ENCODE measurements at places on chromosomes 6 and 20.

DNA sequence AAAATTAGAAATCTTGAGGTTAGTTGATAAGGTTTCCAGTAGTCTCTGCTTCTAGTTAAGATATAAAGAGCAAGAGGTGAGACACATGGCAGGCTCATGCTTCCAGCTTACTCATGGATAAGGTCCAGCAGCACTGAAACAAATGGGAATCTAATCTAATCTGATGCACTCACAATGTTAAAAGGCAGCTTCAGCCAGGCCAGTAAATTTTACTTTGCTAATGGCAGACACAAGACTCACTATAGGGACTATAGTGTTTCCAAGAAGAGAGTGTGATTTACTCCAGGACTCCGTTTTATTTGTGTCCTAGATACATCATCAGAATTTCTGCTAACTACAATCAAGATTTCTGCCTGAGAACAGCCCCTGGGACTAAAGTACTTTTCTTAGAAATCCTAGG, 324.8 kb downstream of the SMOC2 start:
- DNase-seq, result no peak

GRCh38 chr20:34074101-34074760, 37.8 kb downstream of the EIF2S2 start:
- no peak for DNase-seq

DNA sequence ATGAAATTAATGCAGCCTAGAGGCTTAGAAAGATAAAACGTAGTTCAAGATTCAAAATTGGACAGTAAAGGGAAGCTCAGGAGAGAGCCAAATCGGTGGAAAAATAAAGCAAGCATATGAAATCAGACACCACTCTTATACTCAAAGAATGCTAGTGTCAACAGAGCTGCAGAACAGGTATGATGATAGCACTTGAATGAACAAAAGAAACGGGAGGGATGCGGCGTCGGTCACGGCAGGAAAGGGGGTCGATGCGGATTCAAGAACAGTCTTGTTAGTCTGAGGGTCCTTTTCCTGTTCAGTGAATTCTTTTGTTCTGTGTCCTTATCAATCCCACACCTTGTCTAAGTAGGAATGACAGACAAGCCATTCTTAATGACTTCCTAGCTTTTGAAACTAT, 114.4 kb downstream of the FOXC1 start:
- no peak for DNase-seq

GRCh38 chr20:43334080-43334479, 123.6 kb upstream of the SRSF6 start:
- no peak for DNase-seq

- DNase-seq, result no peak
Observed at GRCh38 chr6:121201105-121201504, 133.2 kb downstream of the TBC1D32 start.

GRCh38 chr6:127869183-127869582, 31.7 kb downstream of the THEMIS start:
- no peak for DNase-seq

DNA sequence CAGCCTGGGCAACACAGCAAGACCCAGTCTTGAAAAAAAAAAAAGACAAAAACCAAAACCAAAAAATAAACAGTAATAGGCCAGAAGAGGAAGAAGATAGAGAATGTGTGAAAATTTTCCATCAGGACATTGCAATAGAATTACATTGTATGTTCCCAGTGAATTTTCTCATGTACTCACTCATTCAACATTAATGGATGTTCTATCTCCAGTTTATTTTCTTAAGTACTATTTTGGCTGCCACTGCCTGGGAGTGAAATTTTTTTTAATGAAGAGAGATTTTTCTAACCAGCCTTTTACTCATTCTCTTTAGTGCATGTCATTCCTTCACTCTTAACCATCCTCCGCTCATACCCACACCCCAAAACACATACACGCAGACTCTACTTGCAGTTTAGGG, 282.8 kb downstream of the ALDH8A1 start:
- DNase-seq, result no peak

- no peak for DNase-seq
Observed at GRCh38 chr6:34810936-34811632, 19.2 kb downstream of the BLTP3A start.

GRCh38 chr20:53739799-53740785, 146.5 kb upstream of the ZNF217 start:
- peak; percentile 58 for DNase-seq

GRCh38 chr20:32626859-32627636, 41.9 kb upstream of the NOL4L start:
- DNase-seq, result no peak

DNA sequence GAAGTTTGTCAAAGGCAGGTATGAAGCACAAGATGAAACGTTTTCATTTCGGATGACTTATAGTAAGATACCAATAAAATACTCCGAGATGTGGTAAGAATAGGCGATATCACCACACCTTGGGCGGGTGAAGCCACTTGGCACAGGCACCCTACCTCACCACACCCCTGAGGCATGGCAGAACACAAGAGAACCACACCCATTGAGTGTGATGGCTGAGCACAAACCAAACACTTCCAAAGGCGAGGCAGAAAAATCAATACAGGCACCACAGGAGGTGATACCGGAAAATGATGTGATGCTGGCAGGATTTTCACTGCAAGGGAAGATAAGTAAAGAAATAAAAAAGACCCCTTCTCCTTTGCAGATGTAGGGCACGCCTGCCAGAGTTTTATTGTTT, 332.9 kb upstream of the PRDM1 start:
- no peak for DNase-seq

GRCh38 chr20:31516166-31516565, 1.9 kb downstream of the HM13 start:
- no peak for DNase-seq

GRCh38 chr6:15431762-15432483, 186.1 kb downstream of the JARID2 start:
- no peak for DNase-seq

DNA sequence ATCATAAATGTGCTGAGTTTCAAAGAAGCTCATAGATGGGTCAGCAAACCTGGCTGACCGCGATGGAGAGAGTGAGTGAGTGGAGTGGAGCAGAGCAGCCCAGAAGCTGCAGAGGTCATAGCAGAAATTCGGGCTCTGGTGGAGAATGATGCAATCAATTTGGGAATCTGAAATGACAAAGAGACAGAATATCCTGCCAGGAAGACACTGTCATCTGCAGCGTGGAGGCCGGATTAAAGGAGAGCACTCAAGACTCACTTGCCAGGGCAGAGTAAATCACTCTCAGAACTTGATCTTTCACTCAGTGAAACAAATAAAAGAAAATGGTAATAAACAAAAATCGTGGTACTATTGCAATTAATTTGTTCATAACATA, 109.6 kb upstream of the RREB1 start:
- DNase-seq, result no peak

- no peak for DNase-seq
Observed at GRCh38 chr20:13002251-13002650, 6.5 kb upstream of the SPTLC3 start.

DNA sequence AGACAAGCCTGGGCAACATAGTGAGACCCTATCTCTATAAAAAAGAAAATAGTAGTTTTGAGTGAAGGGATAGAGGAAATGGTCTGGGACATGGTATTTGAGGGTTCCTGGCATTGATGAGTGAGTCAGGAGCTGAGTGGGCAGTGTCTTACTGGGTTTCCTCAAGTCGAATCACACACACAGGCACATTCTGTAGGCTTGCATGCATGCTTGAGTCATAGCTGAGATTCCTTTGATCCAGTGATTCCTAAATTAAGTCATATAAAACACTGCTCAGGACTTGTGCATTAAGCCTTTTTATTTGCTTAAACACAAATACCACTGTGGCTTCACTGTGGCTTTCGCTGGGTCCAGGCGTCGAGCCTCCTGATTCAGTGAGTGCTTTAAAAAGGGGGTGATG, 71.8 kb upstream of the TMEM181 start:
- DNase-seq, result no peak

- DNase-seq, result no peak
Observed at GRCh38 chr6:84086545-84087429, 53.2 kb downstream of the MRAP2 start.

DNA sequence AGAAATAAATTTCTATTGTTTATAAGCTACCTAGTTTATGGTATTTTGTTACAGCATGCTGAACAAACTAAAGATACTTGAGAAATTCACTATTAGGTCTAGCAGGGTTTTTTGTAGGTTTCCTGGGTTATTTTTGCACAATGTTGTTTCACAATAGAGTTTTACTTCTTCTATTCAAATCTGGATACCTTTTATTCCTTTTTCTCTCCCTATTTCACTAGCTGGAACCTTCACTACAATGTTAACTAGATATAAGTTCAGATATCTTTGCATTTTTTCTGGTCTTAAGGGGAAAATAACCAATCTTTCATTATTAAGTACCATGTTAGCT, 237.7 kb upstream of the CITED2 start:
- peak; percentile 8 for DNase-seq

DNA sequence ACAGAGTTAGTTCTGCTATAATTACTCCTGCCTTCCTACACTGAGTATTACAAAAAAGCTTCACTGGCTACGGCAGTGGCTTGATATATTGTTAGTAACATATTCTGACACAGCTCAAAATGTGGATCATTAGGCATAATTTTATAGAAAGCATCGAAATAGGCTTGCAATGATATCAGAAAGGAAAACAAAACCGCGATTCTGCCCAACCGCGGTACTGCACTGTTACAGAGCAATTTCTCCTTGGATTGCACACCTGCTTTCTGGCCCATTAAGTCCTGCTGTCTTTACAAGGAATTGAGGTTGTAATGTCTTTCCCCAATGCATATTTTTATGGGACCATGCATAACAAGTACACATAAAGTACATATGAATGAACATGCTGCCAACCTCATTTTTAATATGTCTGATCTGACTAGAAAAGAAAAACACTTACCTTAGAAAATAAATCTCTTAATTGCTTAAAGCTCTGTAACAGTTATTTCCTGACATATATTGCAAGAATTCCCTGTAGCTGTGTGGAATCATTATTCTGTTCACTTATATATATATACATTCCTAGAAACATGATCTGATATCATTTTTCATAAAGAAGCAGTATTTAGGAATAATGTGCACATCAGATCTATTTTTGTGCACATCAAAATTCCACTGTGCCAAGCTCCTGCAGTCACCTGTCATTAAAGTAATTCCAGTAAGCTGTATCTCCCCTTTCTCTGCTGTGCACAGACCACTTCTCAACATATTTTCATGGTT, 763.9 kb downstream of the HACE1 start:
- DNase-seq, result no peak

GRCh38 chr6:136593748-136594490, 43.7 kb upstream of the MAP7 start:
- peak; percentile 95 for DNase-seq

DNA sequence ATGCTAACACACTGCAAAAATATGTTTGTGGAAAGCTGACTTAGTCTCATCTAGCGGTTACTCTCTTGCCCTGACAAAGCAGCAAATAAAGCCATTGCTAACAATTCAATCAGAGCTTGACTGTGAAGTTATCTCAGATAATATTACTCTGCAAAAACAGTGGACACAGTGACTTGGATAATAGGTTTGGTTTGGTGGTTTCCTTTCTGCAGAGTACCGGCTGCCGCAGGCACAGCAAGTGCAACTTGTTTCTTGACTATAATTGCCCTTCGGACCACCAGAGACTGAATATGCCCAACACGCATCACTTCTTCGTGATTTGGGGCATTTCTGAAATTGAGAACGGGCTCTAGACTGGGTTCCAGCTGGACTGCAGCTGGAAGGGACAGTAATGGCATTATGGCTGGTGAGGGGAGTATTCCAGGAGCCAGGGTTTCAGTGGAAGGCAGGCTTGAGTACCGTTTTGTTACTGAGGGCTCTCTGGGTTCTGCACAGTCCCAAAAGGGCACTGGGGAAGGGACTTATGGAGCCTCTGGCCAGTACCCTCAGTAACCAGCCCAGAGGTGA, 40.0 kb downstream of the DSTN start:
- DNase-seq, result no peak

DNA sequence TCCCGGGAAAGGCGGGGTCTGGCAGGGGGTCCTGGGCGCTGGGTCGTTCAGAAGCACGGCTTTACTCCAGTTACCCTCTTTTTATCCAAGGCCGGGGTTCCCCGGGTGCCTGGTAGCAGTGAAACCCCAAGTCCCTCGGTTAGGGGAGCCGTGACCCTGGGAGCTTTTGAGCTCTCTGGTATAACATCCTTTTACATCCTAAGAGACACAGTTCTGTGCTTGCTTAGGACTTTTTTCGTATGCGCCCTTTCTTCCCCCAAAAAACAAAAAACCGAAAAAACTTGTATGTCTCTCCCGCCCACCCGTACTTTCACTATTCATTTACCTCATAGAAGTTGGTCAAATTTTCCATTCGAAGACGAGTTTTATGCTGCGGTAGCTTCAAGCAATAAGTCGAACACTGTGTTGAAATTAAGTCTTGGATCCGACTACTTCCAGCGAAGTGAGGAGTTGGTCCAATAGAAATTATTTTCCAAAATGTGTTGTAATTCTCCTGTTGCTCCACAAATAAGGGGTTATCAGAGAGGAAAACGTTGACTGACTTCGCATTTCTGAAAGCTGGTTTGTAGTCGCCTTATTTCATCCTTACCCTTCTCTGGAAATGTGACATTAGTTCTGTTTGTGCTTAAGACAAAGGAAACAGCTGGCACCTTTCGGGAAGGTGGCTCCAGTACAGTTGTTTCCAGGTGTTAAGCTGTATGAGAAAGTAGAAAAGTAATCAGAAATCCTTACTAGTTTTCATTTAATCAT, 816 bp upstream of the MAN1A1 start:
- peak; percentile 65 for DNase-seq

DNA sequence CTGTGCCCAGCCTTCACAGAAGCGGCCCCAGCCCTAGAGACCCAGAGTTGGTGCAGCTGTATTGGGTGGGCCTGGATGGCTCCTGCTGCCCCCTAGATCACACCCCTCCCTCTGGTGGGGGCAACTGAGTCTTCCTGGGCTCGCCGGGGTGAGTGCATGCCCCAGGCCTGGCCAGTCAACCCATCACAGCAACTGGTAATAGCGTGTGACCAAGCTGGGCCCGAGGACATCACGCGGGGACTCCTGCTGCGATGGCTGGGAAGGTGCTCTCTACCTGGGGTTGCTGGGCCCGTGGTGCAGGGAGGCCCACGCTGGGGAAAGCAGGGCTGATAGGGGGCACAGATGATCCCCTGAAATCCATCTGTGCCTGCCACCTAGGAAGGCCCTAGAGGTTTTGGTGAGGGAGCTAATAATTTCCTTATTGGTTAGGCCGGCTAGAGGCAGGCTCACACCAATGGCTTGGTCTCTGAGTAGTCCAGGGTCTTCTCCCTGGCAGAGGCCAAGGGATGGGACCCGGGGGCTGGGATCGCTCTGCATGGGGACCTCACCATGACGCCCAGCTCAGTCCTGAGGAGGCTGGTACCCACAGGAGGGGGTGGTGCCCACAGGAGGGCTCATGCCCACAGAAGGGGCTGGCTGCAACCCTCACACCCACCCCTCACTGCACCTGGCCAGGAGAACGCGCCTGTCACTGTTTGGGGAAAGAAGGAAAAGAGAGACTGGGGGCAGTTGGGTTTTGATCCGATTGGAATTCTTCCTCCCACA, 103.9 kb downstream of the ASXL1 start:
- no peak for DNase-seq
